ENCODE measurements at places on chromosomes 2 and 18.

GRCh38 chr18:6520901-6521300, 106.2 kb upstream of the L3MBTL4 start:
- DNase-seq: no peak

DNA sequence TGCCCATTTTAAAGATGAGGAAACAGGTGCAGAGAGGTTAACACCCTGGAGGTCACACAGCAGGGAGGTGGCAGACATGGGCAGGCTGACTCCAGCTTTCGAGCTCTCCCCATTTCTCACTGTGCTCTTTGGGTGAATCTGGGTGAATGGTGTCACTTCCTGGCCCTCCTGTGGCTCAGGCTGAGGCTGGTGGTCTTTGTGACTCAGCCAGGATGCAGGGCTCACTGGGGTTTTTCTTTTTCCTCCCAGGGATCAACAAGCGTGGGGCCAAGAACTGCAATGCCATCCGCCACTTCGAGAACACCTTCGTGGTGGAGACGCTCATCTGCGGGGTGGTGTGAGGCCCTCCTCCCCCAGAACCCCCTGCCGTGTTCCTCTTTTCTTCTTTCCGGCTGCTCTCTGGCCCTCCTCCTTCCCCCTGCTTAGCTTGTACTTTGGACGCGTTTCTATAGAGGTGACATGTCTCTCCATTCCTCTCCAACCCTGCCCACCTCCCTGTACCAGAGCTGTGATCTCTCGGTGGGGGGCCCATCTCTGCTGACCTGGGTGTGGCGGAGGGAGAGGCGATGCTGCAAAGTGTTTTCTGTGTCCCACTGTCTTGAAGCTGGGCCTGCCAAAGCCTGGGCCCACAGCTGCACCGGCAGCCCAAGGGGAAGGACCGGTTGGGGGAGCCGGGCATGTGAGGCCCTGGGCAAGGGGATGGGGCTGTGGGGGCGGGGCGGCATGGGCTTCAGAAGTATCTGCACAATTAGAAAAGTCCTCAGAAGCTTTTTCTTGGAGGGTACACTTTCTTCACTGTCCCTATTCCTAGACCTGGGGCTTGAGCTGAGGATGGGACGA, 13.2 kb downstream of the ITM2C start:
- peak; percentile 38 for DNase-seq

- no peak for DNase-seq
These were observed 381.7 kb downstream of the NUP35 start for GRCh38 chr2:183505911-183506310.

GRCh38 chr2:41791523-41791922, 256.3 kb upstream of the PKDCC start:
- DNase-seq: no peak

GRCh38 chr2:77552956-77553355, 30.8 kb upstream of the LRRTM4 start:
- no peak for DNase-seq

DNA sequence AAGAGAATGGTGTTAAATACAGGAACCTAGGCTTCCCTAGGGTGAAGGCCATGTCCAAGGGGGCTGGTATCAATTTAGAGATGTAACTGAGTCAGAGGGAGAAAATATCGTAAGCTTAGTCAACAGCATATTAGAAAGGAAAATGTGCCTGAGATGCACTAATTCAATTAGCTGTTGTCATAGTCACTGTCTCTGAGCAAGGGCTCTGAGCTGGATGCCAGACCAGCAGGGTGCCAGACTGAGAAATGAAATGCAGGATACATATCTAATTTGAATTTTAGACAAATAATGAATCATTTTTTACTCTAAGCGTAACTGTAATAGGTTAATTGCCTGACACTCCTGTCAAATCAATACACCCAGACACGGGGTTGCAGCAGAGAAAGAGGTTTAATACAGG, 11.4 kb upstream of the SLC35F6 start:
- no peak for DNase-seq

GRCh38 chr2:62010632-62011256, 105.3 kb downstream of the COMMD1 start:
- no peak for DNase-seq

DNA sequence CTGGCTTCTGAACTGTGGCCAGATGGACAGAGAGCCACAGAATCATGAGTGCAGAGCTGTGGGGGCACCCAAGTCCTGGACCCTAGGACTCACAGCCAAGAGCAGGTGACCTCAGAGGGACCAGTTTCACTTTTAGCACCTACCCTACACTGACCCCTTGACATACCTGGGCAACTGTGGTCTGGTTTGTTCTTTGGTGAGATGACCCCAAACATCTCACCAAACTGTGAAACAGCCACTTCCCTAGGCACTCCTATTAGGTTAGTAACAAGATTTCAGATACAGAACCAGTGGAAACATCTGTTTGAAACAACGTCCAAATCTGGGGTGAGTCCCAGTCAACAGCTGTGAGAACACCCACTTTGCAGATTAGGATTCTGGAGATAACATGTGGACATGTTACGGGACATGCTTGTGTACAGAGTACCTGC, 1.9 kb upstream of the ZFP36L2 start:
- DNase-seq: no peak

All from kidney capillary endothelial cell (primary cell).